GM23338 (cell line): ENCODE measurements at places on chromosomes 3 and 15. TPM values are rescaled to one million over a fixed set of nuclear protein-coding genes. Genes with fewer than 3 reads are reported as not detected.

The CHL1 gene
- 1.6 and 1.9 TPM in 2 replicates for total RNA-seq

The ADAMTSL3 gene
- total RNA-seq: 0.35 and 0.87 TPM in 2 replicates

The XCR1 gene
- total RNA-seq: not detected in 2 replicates

The WDR93 gene
- total RNA-seq: 0.14 TPM in 1 of 2 replicates, not detected in the other

The A4GNT gene
- total RNA-seq: not detected in 2 replicates

The CFAP91 gene
- total RNA-seq: 3.7 and 4.9 TPM in 2 replicates

The PPP2R3A gene
- 15.2 and 15.4 TPM in 2 replicates for total RNA-seq

DNA sequence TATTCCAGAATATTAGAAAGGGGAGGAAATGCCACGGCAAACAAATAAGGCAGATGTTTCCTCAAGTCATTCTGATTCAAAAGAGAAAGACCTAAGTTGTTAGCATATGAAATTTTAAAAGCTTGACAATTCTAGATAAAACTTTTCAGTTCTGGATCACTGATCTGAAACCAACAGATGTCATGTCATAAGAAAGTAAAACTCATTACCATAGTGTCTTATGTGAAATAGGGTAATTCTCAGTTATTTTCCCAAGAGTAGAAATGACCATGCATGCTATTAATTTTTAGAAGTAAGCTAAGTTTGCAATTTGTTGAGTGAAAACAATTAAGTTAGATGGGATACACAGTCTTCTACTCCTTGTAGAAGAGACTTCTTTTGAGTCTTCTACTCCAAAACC, 630.3 kb downstream of the NAALADL2 start:
- no peak overlapping the region for H3K4me3 ChIP-seq
- no peaks in the 10 kb centered on the region for H3K27me3 ChIP-seq
- H3K27ac ChIP-seq: no peak overlapping the region
- no peaks in the 10 kb centered on the region for H3K4me1 ChIP-seq
- no peak for DNase-seq

GRCh38 chr15:63869371-63870042, 35.8 kb upstream of the HERC1 start:
- no peak overlapping the region for H3K4me3 ChIP-seq
- no peaks in the 10 kb centered on the region for H3K27me3 ChIP-seq
- H3K4me1 ChIP-seq: no peaks in the 10 kb centered on the region
- no peak overlapping the region for H3K27ac ChIP-seq
- no peaks in the 10 kb centered on the region for H3K36me3 ChIP-seq
- DNase-seq: no peak

DNA sequence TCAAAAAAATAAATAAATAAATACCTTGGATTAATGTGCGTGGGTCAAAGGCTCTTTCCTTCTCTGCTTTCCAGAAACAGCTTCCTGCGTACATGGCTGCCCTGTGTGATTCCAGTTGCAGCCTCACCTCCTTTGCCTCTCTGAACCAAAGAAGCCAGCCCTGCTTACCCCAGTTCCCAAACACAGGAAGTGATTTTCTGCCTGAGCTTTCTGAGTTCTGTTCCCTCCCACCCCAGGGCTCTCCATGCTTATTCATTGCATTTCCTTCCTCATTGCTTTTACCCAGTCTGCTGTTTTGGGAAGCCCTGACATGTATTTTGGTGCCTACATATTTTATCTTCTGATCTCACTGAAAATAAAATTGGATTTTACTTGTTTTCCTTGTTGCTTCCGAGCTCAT, 15.4 kb downstream of the ZSCAN2 start:
- H3K36me3 ChIP-seq: peaks cover 40% of the 10 kb centered on the region
- H3K4me3 ChIP-seq: no peak overlapping the region
- H3K27me3 ChIP-seq: no peaks in the 10 kb centered on the region
- H3K4me1 ChIP-seq: peaks cover 28% of the 10 kb centered on the region; the same call in 1 of the 2 replicates

DNA sequence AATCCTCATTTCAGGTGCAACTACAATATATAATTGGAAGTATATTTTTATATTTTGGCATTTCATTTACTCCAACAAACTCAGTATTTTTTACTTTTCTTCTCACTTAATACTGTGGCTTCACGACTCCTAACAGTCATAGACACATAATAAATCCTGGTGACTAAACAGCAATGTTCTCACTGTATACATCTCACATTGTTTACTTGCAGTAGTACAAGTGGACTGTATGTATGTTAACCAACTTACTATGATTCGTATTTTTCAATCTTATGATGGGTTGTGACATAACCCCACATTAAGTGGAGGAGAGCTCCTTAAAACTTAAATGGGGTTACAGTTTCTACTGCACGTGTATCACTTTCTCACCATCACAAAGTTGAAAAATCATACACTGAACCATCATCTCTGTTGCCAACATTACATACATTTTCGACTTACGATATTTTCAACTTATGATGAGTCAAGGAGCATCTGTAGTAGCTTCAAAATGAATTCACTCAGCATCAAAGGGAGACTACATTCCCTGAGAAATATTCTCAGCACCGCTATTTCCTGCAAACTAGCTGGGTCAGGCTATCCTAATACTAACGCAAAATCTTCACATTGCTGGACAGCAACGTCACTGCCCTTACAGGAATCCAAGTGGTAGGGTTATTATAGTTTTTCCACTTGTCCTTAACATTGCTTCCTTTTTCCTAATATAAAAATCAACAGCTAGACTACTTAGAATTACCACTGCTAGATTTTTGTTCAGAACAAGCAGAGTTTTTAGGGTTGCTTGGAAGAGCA, 7.3 kb downstream of the ADAM10 start:
- no peaks in the 10 kb centered on the region for H3K36me3 ChIP-seq
- H3K27ac ChIP-seq: 0 out of 2 replicates have a peak overlapping the region, but pooled peaks have one; percentile 65
- H3K27me3 ChIP-seq: no peaks in the 10 kb centered on the region
- no peak overlapping the region for H3K4me3 ChIP-seq
- peaks cover 73% of the 10 kb centered on the region for H3K4me1 ChIP-seq

GRCh38 chr15:92808598-92809063, 91.5 kb upstream of the CHD2 start:
- DNase-seq: peak; percentile 69
- no peaks in the 10 kb centered on the region for H3K36me3 ChIP-seq
- peak overlapping the region; percentile 56 for H3K4me3 ChIP-seq
- H3K4me1 ChIP-seq: peaks cover 29% of the 10 kb centered on the region
- H3K27ac ChIP-seq: peak overlapping the region; percentile 77

- no peak for DNase-seq
- no peak overlapping the region for H3K27ac ChIP-seq
- H3K4me3 ChIP-seq: no peak overlapping the region
Observed at GRCh38 chr3:87982421-87982820, 76.4 kb downstream of the CGGBP1 start.

GRCh38 chr3:89395456-89395855, 288.0 kb downstream of the EPHA3 start:
- no peak overlapping the region for H3K4me3 ChIP-seq
- no peaks in the 10 kb centered on the region for H3K36me3 ChIP-seq
- no peak overlapping the region for H3K27ac ChIP-seq
- DNase-seq: no peak

- no peaks in the 10 kb centered on the region for H3K27me3 ChIP-seq
- H3K4me3 ChIP-seq: no peak overlapping the region
- H3K36me3 ChIP-seq: no peaks in the 10 kb centered on the region
- no peaks in the 10 kb centered on the region for H3K4me1 ChIP-seq
Observed at GRCh38 chr15:49852756-49853155, 231.9 kb downstream of the DTWD1 start.

DNA sequence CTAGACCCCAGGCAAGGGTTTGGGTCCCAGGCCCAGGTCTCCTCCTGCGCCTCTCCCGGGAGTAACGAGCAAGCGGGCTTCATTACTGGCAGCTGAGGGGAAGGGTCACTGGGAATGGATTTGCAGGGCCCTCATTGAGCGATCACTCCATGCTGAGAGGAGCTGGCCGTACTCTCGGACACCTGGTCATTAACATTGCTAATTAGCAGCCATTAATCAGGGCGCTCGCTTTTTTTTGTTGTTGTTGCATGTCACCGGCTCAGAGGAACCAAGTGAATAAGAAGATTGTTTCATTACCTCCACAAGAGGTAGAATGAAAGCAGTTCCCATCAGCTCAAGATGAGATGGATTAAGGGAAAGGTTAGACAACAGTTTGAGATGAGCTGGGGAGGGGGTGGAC, 293.0 kb upstream of the ATP11B start:
- H3K4me1 ChIP-seq: peaks cover 36% of the 10 kb centered on the region
- H3K27ac ChIP-seq: peak overlapping the region; percentile 80
- peak overlapping the region; percentile 14; the same call in 1 of the 2 replicates for H3K4me3 ChIP-seq
- no peaks in the 10 kb centered on the region for H3K27me3 ChIP-seq

DNA sequence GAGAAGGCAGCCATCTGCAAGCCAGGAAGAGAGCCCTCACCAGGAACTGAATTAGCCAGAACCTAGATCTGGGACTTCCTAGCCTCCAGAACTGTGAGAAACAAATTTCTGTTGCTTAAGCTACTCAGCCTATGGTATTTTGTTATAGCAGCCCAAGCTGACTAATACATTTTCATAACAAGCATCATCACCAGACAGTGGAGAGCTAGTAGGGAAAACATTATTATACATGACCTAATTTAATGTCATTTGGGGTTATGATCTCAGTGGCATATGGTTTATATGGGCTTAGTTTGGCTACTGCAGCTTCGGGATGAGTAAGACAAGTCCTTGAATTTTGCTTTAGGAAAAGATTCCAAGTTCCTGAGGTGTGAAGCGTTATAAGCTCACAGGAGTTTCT, 35.6 kb downstream of the LNP1 start:
- H3K27ac ChIP-seq: no peak overlapping the region
- H3K4me1 ChIP-seq: peaks cover 8% of the 10 kb centered on the region; the same call in 1 of the 2 replicates
- DNase-seq: no peak
- H3K4me3 ChIP-seq: no peak overlapping the region
- H3K27me3 ChIP-seq: no peaks in the 10 kb centered on the region

DNA sequence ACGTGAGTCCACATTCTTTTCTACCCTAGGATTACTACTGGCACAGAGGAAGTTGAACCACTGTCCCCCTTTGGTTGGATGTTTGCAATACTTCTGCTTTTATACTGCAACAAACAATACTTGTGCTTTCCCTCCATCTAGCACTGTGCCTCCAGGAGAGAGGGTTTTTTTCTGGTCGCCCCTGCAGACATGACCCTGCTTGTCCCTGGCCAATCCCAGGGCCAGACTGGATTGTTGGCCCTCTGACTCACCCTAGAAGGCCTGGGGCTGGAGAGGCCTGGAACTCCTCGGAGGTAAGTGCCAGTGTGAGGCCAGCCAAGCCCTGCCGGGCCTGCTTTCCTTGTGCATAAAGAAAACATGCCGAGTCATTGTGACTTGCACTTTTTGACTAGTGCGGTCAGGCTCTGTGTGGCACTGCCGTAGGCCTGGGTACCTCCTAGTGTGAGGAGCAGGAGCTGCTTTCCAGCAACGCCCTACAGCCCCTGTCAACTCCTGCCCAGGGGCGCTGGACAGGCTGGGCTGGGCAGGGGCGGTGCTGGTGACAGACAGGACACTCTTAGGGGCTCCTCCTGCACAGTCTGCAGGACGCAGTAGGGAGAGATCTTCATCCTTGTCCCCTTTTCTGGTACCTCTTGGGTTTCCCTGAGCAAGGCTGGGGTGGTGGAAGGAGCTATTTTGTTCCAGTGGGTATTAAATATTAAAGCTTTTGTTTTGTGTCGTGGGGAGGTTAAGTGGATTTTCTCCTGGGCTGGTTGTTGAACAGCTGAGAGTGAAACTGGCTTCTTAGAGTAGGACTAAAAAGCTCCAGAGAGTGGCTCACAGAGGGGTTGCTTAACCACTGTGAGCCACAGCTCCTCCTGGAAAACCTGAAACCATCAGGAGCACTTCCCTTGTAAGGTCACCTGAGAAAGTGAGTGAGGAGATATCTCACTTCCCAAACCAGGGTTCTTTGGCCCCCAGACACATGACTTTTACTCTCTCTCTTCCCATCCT, 14.4 kb upstream of the TKT start:
- peak overlapping the region; percentile 87 for H3K27ac ChIP-seq
- peaks cover 11% of the 10 kb centered on the region for H3K4me1 ChIP-seq
- DNase-seq: peak; percentile 88
- H3K36me3 ChIP-seq: no peaks in the 10 kb centered on the region
- no peak overlapping the region for H3K4me3 ChIP-seq

DNA sequence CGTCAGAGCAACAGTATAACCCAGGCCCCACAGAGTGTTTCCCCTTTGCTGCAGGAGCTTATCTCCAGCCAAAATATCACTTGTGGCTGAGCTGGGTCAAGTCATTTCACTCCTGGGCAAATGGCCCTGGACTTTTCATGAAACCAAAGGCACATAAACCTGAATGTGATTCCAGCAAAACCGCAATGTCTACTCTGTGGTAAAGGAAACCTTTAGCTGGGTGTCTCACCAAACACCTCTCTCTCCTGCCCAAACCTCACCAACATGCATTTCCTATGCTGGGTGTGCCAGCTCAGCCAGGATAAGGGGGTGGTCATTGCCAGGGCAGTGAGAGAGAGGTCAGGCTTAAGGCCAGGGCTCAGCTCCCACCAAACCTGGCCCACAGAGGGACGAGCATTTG, 67.4 kb downstream of the GTPBP8 start:
- no peak for DNase-seq
- H3K27me3 ChIP-seq: no peaks in the 10 kb centered on the region
- no peak overlapping the region for H3K27ac ChIP-seq
- H3K4me1 ChIP-seq: no peaks in the 10 kb centered on the region

- no peaks in the 10 kb centered on the region for H3K27me3 ChIP-seq
- H3K27ac ChIP-seq: no peak overlapping the region
- no peak overlapping the region for H3K4me3 ChIP-seq
- H3K4me1 ChIP-seq: no peaks in the 10 kb centered on the region
Observed at GRCh38 chr3:32136703-32137102, 30.3 kb downstream of the GPD1L start.

DNA sequence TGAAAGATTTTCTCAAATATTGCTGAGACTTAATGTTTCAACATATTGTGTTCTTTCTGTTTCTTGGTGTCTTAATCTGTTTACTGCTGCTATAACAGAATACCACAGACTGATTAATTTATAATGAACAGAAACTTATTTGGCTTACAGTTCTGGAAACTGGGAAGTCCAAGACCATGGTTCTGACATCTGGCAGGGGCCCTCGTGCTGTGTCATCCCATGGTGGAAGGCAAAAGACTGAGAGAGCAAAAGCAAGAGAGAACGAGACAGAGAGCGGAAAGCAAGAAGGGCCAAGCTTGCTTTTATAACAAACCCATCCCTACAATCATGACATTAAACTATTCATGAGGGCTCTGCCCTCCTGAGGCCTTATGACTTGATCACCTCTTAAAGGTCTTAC, 88.7 kb downstream of the ARNT2 start:
- H3K4me1 ChIP-seq: peaks cover 6% of the 10 kb centered on the region; the same call in 1 of the 2 replicates
- H3K27me3 ChIP-seq: no peaks in the 10 kb centered on the region
- H3K27ac ChIP-seq: no peak overlapping the region
- no peak overlapping the region for H3K4me3 ChIP-seq
- no peak for DNase-seq
- no peaks in the 10 kb centered on the region for H3K36me3 ChIP-seq
